ENCODE measurements at places on chromosomes 5 and 9.

DNA sequence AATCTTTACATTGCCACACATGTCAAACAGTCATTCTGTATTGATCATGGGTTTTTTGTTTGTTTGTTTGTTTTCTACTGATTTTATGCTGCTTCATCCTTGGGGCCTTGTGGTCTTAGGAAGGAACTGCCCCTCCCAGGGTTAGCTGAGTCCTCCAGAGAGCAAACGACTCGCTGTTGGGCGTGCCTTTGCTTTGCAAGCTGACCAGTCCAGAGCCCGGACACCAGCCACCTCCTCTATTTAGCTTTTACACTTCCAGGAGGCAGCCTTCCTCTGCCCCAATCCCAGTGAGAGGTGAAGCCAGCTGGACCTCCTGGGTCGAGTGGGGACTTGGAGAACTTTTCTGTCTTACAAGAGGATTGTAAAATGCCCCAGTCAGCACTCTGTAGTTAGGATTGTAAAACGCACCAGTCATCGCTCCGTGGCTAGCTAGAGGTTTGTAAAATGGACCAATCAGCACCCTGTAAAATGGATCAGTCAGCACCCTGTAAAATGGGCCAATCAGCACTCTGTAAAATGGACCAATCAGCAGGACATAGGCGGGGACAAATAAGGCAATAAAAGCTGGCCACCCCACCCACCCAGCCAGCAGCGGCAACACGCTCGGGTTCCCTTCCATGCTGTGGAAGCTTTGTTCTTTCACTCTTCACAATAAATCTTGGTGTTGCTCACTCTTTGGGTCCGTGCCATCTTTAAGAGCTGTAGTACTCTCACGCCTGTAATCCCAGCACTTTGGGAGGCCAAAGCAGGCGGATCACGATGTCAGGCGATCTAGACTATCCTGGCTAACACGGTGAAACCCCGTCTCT is 154.4 kb downstream of the ERCC6L2 start:
- DNase-seq = no peak

DNA sequence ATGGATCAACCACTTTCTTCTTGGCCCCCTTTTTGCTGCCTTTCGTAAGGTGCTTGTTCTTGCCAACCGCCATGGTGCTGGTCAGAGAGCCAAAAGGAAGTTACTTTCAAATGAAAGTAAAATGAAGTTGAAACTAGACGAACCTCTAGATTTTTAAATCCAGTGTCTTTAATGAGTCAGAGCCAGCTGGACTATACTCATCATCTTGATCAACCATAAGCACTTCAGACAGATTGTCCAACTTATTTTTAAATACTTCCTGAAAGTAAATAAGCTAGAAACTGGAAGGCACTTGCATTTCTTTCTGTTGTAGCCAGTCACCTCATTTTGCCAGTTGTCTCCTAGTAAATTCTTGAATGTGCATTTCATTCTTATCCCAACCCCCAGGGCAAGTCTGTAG is 48.9 kb downstream of the JMY start:
- no peak for DNase-seq

- DNase-seq = no peak
Observed at GRCh38 chr5:14356305-14356704, 213.2 kb downstream of the TRIO start.

DNA sequence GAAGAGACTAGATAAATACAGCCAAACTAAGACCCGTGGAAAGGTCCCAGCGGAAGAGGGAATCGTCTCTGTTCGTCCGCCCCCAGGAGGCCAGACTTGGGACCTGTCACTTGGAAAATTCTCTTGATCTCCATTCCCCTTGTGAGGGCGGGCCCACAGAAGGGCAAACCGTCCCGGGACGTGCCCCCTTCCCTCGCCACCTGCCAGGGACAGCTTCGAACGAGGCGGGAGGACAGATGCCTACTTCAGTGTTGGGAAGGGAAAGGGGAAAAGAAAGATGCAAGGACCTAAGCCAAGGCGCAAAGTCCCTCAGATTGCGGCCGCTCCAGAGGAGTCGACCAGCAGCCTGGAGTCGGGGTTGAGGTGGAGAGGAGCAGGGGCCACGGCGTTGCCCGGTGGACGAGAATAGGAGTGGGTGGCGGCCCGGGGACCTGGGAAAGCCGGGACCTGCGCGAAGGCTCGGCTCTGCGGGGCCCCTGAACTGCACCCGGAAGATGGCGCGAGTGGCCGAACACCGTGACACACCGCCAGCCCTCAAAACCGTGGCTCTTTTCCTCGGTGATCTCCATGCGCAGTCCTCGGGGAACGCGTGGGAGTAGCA is 4.4 kb upstream of the EBF1 start:
- no peak for DNase-seq

GRCh38 chr5:95317085-95317484 is 32.2 kb upstream of the MCTP1 start:
- DNase-seq = no peak

GRCh38 chr9:34577400-34578240 is 11.9 kb downstream of the CNTFR start:
- DNase-seq = no peak

DNA sequence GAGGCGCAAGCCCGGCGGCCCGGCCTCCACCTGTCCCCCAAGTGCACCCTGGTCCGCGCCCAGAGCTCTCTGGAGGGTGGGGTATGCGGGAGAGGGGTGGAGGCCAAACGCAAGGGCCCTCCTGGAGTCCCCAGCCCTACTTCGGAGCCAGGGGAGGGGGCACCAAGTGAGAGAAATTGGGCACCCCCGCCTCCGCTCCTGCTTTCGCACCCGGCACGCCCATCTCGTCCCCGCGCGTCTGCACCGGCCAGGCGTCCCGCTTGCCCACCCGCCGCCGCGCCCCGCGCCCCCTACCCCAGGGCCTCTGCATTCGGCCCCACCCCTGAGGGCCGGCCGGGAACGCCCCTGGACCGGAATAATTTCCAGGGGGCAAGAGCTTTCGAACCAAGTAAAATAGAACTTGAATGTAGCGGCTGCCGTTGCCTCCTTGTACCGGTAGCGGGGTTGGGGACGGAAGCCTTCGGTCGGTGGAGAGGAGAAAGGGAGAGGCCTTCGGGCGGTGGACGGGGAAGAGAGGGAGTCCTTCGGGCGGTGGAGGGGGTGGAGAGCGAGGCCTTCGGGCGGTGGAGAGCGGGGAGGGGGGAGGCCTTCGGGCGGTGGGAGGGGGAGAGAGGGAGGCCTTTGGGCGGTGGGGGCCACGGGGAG is 694 bp upstream of the PHPT1 start:
- DNase-seq = no peak

GRCh38 chr9:95131023-95131943 is 186.2 kb downstream of the FANCC start:
- peak; percentile 37 for DNase-seq

GRCh38 chr5:136137497-136138220 is 5.0 kb downstream of the SMAD5 start:
- no peak for DNase-seq

GRCh38 chr5:137164536-137164935 is 334.6 kb downstream of the SPOCK1 start:
- no peak for DNase-seq

DNA sequence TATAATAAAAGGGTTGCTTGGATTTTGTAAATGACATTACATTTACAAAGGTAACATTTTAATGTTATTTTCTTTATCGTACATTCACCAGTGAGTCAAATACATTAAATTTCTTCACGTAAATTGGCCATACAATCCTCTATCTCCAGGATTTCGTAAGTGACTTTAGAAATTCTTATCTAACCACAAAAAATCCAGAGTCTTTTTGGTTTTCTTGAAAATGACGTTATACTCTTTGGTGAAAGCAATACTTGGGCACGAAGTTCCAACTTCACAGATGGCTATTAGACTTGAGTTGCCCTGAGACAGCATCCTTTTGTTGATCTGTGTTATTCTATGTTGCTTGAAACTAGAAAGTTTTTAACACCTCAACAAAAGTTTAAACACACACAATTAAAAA is 87.4 kb upstream of the CDH10 start:
- DNase-seq = no peak

DNA sequence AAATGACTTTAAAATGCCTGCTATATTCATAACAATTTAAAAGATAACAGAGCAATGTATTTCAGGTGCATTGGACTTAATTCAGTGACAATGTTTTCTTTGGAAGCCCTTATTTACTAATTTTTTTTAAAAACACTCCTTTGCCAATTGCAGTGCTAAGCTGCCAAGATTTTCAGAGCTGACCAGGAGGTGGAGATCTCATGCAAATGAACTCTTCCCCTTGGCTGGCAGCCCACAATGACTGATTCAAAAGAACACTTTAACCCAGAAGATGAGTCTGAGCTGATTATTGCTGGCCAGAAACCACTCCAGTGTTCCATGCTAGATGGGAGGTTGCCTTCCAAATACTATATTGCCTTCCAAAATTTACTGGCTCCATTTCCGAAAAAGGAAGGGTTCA is 128.3 kb upstream of the CCNH start:
- DNase-seq = peak; percentile 36
